ENCODE measurements at places on chromosomes 2 and 18.

DNA sequence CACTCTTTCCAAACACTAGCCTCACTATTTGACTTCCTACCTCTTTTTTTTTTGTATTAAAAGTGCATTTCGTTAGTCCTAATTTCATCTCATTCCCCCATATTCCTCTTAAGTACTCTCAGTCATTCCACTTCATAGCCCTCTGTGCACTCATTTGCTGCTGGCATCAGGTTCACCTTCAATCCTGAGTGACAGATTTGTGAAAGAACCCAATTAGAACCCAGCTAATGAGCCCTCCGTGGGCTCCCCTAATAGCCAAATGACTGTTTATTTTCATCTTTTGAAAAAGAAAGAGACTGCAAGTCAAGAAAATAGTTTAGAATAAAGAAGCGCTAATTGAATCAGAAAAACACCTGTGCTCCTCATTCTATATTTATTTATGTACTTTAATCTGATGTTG lies 512.1 kb upstream of the LRATD1 start:
- DNase-seq = peak; percentile 39

GRCh38 chr2:27135478-27135955 lies 1.1 kb upstream of the PREB start:
- no peak for DNase-seq

- DNase-seq = no peak
These were observed 36.6 kb downstream of the ZAP70 start for GRCh38 chr2:97750017-97750416.

DNA sequence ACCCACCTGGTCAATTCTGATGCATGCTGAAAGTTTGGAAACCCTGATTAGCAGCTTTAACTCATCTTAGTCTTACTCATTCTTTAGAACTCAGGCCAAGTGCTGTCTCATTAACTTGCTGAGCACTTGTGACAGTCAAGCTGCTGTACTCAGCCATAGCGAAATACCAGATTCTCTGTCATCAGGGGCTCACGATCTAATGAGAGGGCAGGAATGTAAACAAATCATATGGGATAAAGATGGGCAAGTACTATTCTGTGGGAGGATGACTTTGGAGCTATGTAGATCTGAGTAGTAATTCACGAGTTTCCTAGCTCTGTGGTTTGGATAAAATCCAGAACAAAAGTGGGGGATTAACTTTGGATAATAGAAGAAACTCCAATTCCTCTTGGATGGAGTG lies 376.6 kb downstream of the HRH4 start:
- DNase-seq = no peak

GRCh38 chr2:172484253-172484652 lies 56.9 kb downstream of the ITGA6 start:
- peak; percentile 29 for DNase-seq

- no peak for DNase-seq
These were observed 105.6 kb upstream of the SALL3 start for GRCh38 chr18:78873926-78874500.

- no peak for DNase-seq
These were observed 105.8 kb upstream of the UGP2 start for GRCh38 chr2:63735931-63736330.

GRCh38 chr2:159272156-159272555 lies 14.3 kb downstream of the WDSUB1 start:
- no peak for DNase-seq

DNA sequence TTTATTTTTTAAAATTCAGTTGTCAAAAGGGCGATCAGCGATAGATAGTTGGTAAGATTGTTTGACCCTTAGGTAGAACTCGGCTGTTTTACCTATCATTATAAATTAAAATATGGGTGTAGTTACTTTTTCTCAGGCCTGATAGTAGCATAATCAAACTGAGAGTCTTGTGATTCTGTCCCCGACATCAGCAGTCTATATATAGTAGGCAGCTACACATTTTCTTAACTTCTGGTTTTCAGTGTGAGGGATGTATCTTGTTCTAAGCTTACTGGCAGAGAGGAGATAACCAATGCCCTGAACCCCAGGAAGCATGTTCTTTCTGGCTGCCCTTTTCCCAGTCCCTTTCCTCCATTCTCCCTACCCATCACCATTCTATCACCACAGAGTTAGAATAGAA lies 56.6 kb downstream of the XRCC5 start:
- DNase-seq = no peak

DNA sequence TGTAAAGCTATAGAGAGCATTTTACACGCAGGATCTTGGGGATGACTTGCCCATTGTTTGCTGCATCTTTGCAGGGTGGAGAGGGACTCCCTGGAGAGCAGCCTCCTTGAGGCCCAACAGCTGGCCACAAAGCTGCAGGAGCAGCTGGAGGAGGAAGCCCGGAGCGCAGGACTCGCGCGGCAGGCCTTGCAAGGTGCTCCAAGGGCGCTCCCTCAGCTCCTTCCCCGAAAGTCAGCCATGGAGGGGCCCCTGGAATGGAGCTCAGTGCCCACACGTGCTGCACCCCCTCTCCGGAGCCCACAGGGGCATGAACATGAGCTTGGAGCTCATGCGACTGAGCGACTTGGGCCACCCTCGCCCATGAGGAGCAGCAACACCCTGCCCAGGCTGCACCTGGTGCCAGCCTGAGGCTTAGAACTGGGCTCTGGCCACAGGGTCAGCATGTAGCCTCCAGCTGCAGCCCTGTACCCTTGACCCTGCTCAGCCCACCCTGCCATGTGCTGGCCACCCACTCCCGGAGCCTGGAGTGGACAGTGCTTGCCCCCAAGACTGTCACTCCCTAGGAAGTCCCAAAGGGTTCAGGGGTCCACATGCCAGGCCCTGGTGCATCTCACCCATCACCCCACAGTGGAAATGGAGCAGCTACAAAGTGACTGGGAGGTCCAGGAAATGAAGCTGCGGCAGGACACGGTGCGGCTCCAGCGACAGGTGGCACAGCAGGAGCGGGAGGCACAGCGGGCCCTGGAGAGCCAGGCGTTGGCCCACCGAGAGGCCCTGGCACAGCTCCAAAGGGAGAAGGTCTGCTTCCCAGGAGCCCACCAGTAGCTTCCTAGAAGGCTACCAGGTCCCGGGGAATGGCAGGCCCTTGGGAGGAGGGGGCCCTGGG lies 43.0 kb downstream of the CROCC2 start:
- DNase-seq = no peak

DNA sequence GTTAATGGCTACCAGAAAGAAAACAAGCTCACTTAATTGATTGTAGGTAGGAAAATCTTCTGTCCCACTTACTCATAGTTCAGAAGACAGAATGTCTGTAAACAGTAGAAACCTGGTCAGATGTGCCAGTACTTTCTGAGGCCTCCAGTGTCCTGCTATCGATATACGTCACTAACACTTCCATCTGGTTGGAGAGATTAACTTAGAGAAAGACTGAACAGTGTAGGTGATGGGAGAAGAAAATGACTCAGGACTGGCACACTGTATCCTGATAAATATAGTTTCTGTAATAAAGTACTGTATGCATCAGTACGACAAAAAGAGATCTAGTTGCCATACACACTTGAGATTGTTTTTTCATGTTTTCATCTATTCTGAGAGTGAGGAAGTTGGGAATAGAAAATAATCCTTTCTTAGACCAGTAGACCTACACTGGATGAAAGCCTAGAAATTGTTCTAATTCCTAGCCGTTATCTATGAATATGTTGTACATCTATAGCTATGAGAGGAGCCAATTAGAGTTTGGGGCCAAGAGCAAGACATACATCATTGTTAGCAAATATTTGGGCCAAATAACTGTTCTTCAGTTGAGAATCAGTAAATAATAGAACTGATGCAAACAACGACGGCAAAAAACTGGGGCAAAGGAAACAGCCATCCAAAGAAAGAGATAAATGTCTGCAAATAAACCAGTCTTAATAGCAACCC lies 105.9 kb downstream of the NAT8 start:
- no peak for DNase-seq

- DNase-seq = no peak
These were observed 16.5 kb downstream of the PASK start for GRCh38 chr2:241132538-241133435.

- no peak for DNase-seq
These were observed 129.0 kb downstream of the ERBB4 start for GRCh38 chr2:212409560-212409959.

DNA sequence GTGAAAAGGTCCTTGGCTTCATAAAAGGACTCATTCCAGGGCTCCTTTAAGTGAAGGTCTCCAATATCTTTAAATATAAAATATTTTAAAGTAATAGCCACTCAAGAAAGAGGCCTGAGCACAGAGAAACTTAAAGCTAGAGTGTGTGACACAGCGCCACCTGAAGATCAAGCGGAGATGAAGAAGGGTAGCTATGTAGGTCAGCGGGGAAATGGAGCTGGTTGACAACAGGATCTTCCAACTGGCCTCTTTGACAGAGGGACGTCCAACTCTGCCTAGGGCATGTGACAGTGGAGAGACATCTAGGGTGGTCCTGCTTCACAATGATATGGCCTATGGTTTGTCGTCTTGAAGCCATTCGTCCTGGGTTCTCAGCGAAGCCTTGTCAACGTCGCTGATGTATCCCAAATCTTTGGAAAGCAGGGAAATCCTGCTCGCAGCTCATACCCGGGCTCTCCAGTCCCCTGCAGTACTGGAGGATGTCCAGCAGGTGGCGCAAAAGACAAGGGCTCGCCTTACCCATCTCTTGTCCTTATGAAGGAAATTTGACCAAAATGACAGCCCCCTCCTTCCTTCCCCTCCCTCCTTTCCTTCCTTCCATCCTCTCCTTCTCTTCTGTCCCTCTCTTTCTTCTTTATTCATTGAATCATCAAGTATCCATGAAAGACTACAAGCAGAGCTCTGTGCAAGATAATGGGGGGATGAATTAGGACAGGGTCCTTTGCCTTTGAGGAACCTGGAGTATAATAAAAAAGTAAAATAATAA lies 59.6 kb downstream of the LONRF2 start:
- peak; percentile 70 for DNase-seq

- no peak for DNase-seq
These were observed 8.8 kb downstream of the GORASP2 start for GRCh38 chr2:170937709-170938379.

GRCh38 chr18:50340078-50340477 lies 34.8 kb upstream of the SKA1 start:
- no peak for DNase-seq

GRCh38 chr2:130388221-130388907 lies 32.5 kb downstream of the PTPN18 start:
- DNase-seq = no peak

DNA sequence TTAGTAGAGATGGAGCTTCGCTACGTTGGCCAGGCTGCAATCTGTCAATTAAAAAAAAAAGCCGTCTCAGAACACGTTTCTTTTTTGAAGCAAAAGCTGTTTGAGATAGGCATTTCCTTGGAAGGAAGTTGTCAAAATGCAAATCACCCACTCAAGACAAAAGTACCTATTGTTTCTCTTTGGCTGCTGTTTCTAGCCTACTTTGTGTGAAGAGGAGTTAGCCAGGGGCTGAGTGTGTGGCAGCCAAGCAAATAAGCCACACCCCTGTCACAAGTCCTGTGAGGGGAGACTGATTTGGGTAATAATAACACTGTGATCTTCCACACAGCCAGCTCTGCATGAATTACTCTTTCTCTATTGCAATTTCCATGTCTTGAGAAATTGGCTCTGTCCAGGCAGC lies 47.4 kb upstream of the CDCA7 start:
- no peak for DNase-seq

DNA sequence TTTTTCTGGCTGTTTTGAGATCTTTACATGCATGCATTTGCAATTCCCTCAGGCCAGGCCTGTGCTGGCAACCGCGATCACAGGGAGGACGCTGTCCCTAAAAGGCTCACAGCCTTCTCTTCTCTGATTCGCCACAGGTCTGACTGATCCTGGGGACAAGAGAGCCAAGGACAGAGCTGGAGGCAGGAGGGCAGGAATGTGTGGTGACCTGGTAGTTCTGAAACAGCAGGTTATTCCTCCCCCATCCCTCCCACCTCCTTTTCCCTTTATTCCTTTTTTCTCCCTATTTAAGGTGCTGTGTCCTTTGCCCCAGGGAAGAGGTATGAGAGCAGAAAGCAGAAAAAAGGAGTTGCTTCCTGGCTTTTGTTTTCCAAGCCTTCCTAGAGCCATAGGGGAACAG lies 21.9 kb downstream of the TMEM177 start:
- DNase-seq = no peak

GRCh38 chr2:2230433-2230817 lies 100.7 kb downstream of the MYT1L start:
- no peak for DNase-seq

DNA sequence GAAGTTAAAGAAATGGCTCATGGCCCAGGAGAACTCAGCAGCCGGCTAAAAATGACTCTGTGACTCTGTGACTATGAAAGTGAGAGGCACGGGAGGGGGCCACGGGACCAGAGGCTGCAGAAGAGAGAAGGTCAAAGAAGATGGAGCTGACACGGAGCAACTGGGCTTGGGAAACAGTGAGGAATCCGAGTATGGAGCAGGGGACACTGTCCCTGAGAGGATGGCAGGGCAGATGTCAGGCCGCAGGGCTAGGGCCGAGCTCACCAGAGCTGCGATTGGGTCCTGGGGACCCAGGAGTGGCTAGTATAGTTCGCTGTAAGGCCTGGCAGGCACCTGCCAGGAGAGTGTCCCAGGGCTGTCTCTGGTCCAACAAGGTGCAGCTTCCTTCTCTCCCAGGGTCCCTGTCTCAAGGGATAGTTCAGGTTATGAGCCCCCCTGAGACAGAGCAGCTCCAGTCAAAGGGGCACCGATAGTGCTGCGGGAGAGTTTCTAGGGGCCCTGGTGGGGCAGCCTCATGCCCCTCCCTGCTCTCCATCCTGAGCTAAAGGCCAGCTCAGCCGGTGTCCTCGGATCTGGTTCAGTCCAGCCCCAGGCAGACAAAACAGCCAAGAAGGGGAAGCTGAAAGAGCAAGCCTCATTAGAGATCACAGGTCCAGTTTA lies 42.7 kb downstream of the CIB4 start:
- no peak for DNase-seq

- no peak for DNase-seq
These were observed 386 bp upstream of the YIPF4 start for GRCh38 chr2:32277363-32277673.

GRCh38 chr2:204315236-204315662 lies 230.0 kb upstream of the PARD3B start:
- DNase-seq = peak; percentile 59

- DNase-seq = no peak
These were observed 113.7 kb downstream of the OSR1 start for GRCh38 chr2:19244460-19245363.
